GM23248 (cell line): ENCODE measurements at places on chromosomes 7 and 10.

DNA sequence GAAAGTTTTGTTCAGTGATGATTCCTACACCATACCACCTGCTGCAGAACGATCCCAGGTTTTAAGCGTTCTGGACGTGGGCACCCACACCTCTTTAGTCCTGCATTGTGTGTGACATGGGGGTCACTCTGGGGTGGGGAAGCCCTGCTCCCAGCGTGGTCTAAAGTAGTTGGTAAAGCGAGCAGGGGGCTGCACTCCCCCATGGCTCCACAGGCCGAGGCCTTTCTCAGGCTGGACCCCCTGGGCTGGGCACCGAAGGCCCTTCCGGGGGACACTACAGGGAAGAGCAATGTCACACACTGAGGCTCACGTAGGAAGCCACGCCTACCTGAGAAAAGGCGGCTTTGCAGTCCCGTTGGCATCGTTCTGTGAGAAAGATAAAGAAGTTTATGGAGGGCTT is 12.3 kb downstream of the BRI3 start:
- DNase-seq = no peak

DNA sequence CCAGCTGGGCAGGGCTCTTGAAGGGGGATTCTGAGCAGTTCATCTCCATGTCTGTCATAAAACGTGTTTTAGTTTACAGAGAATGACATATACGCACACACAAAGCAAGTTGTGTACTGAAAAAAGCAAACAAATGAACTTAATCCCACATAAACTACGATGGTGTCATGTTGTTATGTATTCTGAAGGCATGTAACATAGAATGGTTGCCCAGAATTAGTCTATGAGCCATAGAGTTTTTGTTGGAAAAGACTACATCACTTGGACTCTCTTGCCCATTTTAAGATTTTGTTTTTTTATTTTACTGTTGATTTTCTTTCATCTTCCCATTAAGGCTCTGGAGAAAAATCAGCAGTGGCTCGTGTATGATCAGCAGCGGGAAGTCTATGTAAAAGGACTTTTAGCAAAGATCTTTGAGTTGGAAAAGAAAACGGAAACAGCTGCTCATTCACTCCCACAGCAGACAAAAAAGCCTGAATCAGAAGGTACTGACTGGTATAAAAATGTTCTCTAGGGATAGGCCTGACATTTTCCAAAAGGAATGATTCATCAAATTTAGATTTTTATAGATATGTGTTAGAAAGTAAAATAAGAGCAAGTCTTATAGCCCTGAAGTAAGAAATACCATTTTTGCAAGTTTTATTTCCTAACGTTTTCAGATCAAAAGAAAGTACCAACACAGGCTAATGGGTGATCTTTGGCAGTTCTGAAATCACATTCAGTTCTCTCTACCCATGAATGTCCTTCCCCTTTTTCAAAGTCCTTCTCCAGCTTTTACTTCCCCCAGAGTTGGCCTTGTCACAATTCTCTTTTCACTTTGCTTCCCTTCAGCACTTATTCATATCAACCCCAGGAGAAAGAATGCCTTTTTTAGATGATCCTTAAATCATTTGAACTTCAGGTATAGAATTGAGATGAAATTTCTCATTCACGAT is 18.9 kb downstream of the CEP55 start:
- peak; percentile 81 for DNase-seq

DNA sequence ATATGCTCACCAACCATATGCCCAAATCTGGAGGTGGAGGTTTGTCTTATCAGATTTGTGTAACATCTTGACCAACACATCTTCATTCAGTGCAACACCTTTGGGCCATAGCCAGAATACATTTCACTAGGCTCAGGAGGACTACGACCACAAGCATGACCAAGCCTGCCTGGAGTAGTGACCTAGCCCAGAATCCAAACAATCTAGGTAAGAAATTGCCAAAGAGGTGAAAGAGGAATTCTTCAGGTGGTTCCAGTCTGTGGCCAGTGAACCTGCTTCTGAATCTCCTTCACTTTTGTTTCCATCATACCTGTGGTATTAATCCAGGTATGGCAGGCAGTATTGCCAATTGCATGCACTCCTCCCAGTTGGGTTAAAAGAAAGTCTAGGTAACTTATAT is 112.8 kb upstream of the RAB18 start:
- DNase-seq = no peak

DNA sequence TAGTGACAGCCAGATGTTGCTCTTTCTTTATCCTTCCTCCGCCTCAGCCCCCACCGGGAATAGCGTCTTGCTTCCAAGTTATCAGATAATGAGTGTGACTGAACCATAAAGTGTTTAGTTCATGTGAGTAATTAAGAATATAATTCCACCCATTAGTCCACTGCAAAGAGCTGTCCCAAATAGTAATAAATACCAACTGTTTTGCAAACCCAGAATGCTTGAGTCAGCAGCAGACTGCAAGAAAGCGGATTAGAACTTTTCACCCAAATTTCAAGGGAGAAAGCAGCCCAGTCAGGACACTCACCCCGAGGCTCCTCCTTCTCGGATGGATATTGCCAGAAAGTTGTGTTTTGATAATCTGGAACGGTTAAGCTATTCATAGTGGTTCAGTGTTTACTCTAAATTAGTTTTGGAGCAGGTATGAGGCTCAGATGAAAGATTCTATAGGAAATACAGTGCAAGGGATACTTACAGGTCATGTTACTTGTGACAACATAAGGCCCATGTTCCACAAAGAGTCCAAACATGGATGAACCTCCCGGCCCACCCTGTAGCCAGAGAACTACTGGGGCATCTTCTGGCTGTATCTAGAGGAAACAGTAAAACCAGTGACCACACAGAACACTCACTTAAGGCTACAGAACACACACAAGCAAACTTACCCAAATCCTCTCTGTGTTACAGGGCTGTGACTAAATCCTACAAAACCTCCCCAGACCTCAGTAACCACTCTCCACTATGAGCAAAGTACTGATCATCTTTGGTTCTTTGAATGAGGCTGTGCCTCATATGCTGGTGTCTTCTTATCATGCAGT is 50.5 kb downstream of the CPVL start:
- peak; percentile 68 for DNase-seq

- DNase-seq = peak; percentile 13
These were observed 68.2 kb upstream of the LRGUK start for GRCh38 chr7:134058980-134059379.

DNA sequence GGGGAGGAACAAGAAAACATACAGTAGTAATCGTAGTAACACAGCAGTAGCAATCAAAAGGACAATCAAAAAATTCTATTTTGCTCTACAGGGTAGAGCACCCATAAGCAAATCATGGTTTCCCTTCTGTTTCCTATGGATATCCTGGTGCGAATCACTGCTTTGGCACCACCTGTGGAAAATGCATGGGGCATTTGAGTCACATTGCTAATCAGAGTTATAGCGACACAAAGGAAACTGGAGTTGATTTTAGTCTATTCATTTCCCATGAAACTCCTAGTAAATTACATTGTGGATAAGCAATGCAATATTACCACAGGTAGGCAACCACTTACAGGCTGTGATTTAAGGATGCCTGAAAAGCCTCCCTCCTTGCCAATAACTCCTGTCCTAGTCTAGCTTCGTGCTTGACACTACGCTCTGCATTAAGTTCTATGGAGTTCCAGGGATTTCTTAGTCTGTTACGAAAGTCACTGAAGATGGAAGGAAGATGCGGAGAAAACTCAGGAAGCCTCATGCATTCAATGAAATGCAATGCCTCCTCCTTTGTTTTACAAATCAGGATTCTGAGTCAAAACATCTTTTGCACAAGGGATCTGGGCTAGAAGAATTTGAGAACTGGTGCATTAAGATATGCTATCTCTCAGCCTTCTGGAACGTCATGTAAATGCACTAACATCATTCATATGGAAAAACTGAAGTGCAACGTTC is 188.4 kb downstream of the DGKI start:
- DNase-seq = no peak

DNA sequence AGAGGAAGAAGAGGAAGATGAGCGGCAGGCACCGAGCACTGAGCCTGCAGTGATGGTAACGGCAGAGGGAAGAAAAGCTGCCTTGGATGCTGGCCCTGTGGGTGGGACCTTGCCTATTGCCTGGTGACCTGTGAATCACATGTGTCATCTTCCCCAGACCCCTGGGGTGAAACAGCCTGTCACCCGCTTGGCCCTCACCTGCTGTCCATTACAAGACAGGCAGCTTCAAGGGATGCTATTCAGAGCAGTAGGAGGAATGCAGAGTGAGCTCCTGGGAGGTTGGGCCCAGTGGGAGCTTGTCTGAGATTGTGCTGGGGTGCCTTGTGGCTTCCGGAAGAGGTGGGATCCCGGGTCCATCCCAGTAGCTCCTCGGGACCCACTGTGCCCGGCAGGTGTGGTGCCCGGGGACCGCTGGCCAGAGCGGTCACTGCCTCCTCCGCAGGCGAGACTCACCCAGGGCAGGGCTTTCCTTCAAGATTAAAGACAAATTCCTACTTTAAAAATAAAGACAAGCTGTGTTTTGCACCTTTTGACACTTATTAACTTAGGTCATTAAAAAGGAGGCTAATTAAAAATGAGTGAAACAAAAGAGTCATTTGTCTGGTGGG is 440.2 kb upstream of the MKI67 start:
- DNase-seq = no peak

- no peak for DNase-seq
These were observed 175.1 kb downstream of the LRRTM3 start for GRCh38 chr10:67100951-67101350.

DNA sequence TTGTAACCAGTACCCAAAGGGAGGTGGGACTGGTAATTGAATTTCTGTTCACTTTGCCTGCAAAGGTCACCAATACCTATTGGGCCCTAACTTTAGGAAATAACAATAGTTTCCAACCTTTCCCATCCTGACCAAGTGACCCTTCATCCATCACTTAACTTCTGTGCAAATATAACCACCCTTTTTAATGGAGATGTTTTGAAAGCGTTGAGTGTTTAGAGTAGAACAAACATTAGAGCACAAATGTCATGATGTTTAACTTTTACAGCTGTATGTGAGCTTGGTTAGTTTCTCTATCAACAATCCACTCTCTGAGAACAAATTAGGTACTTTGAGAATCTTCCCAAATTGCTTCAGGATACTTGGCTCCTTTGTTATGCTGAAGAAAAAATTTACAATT is 66.4 kb downstream of the MET start:
- no peak for DNase-seq

- DNase-seq = no peak
These were observed 146.7 kb downstream of the GPR37 start for GRCh38 chr7:124618871-124619270.

GRCh38 chr10:47252093-47252780 is 47.8 kb upstream of the GDF10 start:
- DNase-seq = no peak

GRCh38 chr10:69087590-69088470 is at the start of gene SRGN:
Gene SRGN, plus strand, starts transcription at chr10:69088103. Its CDS starts 55 bp downstream, at chr10:69088158.
- peak; percentile 74 for DNase-seq

- DNase-seq = no peak
These were observed 8.5 kb downstream of the UNC5B start for GRCh38 chr10:71220689-71221540.

- no peak for DNase-seq
These were observed 122.6 kb downstream of the FAM107B start for GRCh38 chr10:14652067-14652466.

DNA sequence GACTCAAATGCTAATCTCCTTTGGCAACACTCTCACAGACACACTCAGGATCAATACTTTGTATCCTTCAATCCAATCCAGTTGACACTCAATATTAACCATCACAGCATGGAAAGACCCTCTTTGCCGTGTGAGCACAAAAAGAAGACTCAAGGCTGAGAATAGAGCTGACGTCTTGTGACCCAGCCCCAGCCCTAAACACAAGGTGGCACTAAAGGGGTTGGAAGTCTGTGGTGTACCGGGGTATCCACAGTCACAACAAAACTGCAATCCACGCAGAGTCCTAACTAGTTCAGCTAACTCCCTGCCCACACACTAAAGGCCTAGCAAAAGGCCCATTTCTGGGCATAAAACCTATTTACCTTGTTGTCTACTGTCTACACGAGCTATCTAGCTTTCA is 200.1 kb downstream of the ACTR3B start:
- no peak for DNase-seq

GRCh38 chr10:80580638-80581468 is 43.2 kb downstream of the SH2D4B start:
- no peak for DNase-seq

DNA sequence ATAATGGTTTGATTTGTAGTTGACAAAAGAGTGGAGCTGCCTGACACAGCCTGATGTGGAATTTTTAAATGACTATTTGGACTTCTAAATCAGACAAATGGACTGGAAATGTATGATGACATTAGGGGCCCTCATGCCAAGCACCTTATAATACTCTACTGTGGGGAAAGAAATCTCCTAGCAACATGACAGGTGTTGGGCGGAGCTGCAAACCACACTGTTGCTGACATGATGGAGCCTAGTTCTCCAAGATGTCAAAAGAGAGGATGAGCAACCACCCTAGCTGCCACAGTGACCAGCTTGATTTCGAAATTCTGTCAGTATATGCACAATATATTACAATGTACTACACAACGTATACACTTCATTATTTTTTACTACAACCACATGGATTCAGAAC is 65.8 kb downstream of the RHOBTB1 start:
- no peak for DNase-seq

GRCh38 chr10:74164716-74165529 is 13.9 kb downstream of the ADK start:
- no peak for DNase-seq

DNA sequence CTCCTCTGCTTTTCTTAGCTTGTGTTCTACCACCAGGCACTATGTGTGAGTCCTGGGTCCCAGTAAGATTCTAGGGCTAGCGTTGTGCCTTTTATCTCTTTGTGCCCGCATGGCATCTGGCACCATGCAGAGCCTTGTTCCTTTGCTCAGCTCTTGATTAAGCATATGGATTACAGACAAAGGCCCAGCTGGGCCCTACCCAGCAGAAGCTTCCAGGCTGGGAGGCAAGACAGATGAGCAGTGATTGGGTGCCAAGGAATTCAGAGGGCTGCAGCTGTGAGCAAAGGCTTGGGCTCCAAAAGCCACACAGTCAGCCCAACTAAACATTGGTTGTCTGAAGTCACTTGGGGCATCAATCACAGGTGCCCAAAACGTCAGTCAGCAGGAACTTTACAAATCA is 2.0 kb downstream of the ACSM6 start:
- no peak for DNase-seq

- peak; percentile 96 for DNase-seq
These were observed 259.7 kb upstream of the FERD3L start for GRCh38 chr7:19404912-19405329.

- no peak for DNase-seq
These were observed 1172.3 kb upstream of the SORCS1 start for GRCh38 chr10:108336836-108337235.

DNA sequence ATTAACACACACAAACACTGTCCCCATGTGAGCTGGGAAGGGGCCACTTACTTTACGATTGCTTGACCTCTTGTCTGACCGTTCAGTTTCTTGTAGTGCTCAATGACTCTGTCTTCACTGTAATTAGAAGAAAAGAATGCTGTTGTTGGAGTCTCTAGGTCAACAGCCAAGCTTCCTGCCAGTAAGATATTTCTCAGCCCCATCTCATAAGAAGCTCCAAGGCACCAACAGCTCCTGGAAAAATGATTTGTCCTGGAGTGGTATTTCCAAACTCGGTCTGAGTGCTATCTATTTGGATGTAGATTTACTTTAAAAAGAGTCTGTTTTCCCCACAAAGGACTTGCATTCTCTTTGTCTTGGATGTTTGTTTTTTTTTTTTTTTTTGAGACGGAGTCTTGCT is 153.7 kb downstream of the PRPF18 start:
- DNase-seq = no peak
